ENCODE measurements at places on chromosomes 13 and 19. TPM values are rescaled to one million over a fixed set of nuclear protein-coding genes. Genes with fewer than 3 reads are reported as not detected.

GRCh38 chr13:34619326-34619725 lies 322.7 kb upstream of the NBEA start:
- no peak for DNase-seq

TBXA2R gene
- total RNA-seq: 0.45 TPM

ZNF708 gene
- total RNA-seq: 7.6 TPM

- DNase-seq: no peak
Observed at GRCh38 chr13:110340812-110341444, 33.8 kb downstream of the COL4A2 start.

CAPS gene
- total RNA-seq: 2.7 TPM

DNA sequence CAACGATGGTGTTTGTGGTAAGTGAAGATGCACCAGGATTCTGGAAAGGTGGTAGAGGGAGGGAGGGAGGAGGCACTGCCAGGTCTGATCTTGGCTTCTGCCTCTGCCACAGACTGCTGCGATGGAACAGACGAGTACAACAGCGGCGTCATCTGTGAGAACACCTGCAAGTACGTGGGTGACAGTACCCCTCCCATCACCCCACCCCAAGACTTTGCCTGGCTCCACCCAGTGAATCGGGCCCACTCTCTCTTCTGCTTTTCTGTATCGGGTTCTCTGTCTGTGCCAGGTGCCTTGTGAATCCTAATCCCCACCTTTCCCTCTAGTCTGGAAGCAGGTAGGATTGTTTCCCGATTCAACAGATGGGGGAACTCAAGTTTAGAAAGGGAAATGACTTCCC lies 2.5 kb downstream of the PRKCSH start:
- DNase-seq: no peak

PGLYRP1 gene
- total RNA-seq: not detected

MTUS2 gene
- total RNA-seq: 0.04 TPM

GFY gene
- not detected for total RNA-seq

NLRP4 gene
- not detected for total RNA-seq

METTL21C gene
- total RNA-seq: not detected

- DNase-seq: no peak
Observed at GRCh38 chr13:113769106-113769505, 10.1 kb downstream of the TMEM255B start.

MEF2B gene
- total RNA-seq: not detected

- DNase-seq: peak; percentile 91
Observed at GRCh38 chr19:872266-872951, 12.9 kb downstream of the CFD start.

- no peak for DNase-seq
Observed at GRCh38 chr13:90630716-90631115, 716.8 kb upstream of the MIR17HG start.
